ENCODE measurements at places on chromosomes 4 and X. TPM values are rescaled to one million over a fixed set of nuclear protein-coding genes. Genes with fewer than 3 reads are reported as not detected.

DCHS2 gene
- total RNA-seq, result under 0.01 TPM

CT45A2 gene
- not detected for total RNA-seq

PCDH19 gene
- 0.26 TPM for total RNA-seq

STBD1 gene
- 7.0 TPM for total RNA-seq

WDR45 gene
- 60.1 TPM for total RNA-seq

THAP9 gene
- 4.0 TPM for total RNA-seq

RHOXF2 gene
- not detected for total RNA-seq

ZFYVE28 gene
- total RNA-seq, result 16.1 TPM

CHRDL1 gene
- not detected for total RNA-seq

GYPB gene
- total RNA-seq, result not detected

IBSP gene
- total RNA-seq, result not detected
